ENCODE measurements at places on chromosomes 5 and 9. TPM values are rescaled to one million over a fixed set of nuclear protein-coding genes. Genes with fewer than 3 reads are reported as not detected.

DNA sequence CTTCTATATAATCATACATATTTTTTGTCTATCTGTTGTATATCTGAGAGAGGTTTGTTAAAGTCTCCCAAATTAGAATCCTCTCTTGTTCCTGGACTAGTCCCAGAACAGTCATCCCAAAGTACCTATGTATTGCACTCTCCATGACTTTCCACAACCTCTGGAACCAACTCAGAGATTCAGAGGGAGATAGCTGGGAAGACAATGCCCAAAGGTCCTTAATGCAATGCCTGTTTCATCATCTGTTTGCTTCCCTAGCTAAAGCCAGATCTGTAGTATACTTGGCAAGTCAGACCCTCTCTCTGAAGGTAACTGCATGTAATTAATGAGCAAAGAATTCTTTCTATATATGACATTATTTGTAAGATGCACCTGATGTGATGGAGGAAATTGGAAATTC, 89.4 kb downstream of the ZNF474 start:
- DNase-seq, result no peak

DNA sequence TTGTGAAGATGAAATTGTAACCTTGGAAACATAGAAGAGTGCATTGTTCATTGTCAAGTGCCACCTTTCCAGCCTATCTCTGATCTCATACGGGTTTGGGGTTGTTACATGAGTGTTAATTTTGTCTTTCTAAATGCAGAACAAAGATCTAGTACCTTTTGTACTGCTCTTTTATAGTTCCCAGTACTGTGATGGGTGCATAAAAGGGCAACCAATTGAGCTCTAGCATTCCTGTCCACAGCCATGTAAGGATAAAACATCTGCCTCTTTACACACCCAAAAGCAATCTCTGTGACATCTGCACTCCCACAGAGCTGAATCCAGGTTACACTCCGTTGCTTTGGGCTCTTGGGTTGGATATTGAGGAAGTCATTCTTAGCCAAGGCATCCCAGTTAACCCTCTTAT, 255.2 kb downstream of the SGCD start:
- no peak for DNase-seq

- no peak for DNase-seq
Measured at GRCh38 chr5:34913072-34913471, 2.2 kb downstream of the RAD1 start.

DNA sequence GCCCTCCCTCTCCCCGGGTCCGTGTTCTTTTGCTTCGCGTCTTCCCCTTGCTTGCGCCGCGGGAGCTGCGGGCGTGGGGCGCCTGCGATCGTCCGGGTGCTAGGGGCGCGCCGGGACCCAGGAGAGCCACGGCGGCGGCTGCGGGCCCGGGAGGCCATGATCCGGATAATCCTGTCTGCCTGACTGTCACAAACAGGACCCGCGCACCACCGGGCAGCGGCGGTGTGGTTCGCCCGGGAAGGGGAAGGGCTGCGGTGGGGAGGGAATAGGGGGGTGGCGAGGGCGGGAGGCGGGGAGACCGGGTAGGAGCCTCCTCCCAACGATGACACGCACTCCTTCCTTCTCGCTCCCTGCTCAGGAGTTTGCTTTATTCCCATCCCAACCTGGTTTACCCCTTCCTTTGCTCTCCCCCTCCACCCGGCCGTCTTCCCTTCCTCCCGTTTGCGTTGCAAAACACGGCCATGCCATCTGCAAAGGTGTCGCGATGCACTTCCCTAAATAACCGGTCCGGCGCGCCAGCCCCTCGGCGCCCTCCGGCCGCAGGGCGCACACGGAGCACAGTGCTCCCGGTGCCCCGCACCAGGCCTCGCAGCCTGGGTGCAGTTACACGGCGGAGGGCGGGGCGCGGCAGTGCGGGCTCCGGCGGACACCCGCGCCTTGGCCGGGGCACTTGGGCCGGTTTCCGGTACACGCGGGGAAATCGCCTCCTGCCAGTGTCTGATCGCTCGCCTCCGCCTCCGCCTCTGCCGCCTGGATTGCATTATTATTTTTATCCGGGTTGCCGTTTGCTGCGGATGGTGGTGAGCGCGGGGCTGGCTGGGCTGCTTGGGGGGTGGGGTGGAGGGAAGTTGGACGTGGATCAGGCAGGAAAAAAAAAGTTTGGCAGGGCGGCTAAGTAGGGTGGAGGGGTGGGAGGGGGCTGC, 1.5 kb downstream of the SMARCA2 start:
- peak; percentile 81 for DNase-seq

DNA sequence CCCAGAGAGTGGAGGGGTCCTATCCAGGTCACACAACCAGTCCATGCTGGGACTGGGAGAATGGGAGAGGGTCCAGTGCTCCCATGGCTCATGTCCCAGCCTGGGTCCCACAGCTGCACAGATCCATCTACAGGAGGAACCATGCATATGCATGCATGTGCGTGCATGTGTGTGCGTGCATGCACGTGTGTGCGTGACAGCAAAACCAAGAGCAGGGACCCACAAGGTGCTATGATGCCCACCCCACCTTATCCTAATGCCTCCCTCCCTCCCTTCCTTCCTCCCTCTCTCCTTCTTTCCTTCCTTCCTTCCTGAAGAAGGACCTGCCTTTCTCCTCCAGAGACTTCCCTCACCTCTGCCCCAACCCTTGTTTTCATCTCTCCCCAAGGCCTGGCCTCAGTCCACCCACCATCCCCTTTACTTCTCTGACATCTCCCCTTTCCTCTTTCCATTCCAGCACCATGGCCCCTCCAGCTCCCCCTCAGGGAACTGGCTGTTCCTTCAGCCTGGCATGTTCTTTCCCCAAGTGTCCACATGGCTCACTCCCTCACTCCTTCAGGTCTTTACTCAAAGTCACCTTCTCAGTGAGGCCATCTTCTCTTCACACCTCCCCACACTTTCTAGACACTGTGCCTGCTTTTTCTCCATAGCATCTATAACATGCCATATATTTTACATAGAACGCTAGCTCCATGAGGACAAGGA, 21.8 kb downstream of the AQP7 start:
- DNase-seq, result no peak

GRCh38 chr5:87081511-87082372, 185.9 kb upstream of the RASA1 start:
- no peak for DNase-seq

DNA sequence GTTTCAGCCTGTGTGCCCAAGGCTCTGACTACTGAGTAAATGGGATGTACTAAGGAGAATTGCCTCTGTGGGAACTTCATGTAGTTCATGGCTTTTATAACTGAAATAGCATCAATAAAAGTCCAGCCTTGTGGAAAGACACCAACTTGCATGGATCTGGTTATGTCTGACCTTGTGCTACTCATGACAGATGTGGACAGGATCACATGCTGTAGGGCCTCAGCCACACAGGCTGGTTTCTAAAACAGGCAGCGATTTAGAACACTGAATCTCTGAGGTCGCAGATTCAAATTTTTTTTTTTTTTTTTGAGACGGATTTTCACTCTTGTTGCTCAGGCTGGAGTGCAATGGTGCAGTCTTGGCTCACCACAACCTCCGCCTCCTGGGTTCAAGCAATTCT, 66.5 kb upstream of the SPIN1 start:
- no peak for DNase-seq

- DNase-seq, result no peak
Measured at GRCh38 chr5:162289489-162289888, 221.9 kb downstream of the GABRG2 start.

DNA sequence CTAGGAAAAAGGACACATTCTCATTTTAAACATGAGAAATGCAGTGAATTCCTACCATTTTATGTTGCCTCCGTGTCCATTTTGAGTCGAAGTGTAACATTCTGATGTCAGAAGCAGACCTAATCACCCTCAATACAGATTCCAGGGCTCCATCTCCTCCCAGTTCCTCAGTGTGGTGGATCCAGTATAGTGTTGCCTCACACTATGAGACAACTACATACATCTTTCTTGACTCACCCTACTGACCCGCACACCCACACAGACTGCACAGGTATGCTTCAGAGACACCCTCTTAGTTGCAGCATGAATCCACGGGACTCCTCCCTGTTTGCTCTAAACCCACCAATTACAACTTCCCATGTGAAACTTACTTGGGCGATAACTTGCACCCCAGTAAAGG, 564.9 kb downstream of the SEMA5A start:
- no peak for DNase-seq

Gene CDH6
- 6.9 TPM for total RNA-seq

Gene SIT1
- total RNA-seq, result 0.31 TPM

Gene SLC45A2
- not detected for total RNA-seq
